CD4-positive, alpha-beta T cell treated with Interleukin-17A for 4 hours (primary cell): ENCODE measurements at places on chromosomes 3 and 15.

DNA sequence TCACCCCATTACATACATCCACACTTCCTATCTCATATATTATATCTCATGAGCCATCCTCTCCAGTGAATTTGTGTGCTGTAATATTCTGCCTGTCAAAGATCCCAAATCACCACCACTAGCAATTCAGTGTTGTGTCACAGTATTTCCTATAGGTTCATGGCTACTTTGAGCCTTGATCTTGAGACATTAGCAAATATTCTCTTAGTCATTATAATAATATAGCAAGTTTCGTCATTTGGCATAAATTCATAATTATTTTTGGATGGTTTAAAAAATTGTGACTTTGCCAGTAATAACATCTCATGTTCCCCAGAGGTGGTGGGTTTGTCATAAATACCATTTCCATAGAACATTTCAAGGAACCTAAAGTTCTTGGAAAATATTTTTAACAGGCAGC lies 47.7 kb downstream of the CMSS1 start:
- DNase-seq = no peak

- no peak for DNase-seq
These were observed 30.4 kb downstream of the COLQ start for GRCh38 chr3:15491143-15491542.

- no peak for DNase-seq
These were observed 8.9 kb downstream of the SMARCC1 start for GRCh38 chr3:47772788-47773187.

GRCh38 chr3:6354653-6355052 lies 506.3 kb upstream of the GRM7 start:
- no peak for DNase-seq

DNA sequence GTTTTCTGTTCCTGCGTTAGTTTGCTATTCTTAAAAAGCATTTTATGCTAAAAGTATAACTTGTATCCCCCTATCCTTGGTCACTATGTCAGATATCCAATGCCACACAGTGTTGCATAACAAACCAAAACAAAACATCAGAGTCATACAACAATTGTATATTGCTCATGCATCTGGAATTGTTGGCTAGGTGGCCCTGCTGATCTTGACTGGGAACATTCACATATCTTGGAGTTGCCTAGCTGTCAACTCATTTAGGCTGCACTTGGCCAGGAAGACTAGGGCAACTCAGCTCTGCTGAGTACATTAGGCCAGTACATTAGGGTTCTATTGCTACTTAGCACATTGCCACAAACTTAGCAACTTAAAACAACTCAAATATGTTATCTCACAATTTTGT lies 706.5 kb upstream of the UBE2E2 start:
- DNase-seq = no peak

- no peak for DNase-seq
These were observed 21.4 kb upstream of the PLSCR5 start for GRCh38 chr3:146626403-146627122.

DNA sequence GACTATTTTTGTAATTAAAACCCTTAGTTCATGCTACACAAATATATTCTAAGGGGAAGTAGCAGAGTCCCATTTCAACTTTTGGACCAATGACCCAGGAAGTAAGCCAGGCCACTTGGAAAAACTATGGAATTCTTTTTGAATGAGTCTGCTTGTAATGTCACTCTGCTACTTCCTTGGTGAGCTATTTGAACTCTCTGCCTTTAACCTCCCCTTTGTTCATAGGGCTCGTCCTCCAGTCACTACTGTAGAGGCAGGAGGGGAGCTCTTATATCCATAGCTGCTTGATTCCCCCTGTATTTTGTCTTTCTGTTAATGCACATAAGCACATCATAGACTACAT lies 119.6 kb downstream of the UACA start:
- no peak for DNase-seq

- no peak for DNase-seq
These were observed 145.9 kb downstream of the SATB1 start for GRCh38 chr3:18279226-18279737.

DNA sequence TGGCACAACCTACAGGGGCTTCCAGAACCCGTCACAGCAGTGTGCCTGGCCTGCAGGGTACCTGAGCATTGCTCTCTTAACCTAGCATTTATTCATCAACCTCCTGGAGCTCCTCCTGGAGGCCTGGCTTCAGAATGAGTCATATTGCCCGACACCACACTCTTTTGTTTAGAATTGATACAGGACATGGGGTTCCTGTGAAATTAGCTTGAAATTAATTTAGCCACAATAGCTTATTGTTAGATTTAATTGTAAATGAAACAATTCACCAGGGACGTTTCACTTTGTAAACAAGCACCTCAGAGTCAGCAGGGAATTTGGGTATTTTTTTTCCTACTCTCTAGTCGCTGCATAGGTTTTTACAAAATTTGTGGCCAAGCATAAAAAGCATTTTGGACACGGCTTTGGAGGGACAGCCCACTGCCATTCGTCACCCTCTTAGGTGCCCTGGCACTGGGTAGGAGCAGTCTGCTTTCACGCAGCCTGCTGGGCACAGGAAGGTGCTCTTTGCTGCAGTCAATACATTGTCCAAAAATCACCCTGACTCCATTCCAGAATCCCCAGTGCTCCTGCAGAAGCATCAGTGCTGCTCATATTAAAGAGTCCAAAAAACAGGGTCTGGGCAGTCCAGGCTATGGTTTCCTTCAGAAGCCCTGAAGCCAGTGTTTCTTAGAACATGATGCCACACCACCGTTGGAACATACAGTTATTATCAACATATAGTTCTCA lies 60.8 kb upstream of the MEF2A start:
- peak; percentile 13 for DNase-seq

DNA sequence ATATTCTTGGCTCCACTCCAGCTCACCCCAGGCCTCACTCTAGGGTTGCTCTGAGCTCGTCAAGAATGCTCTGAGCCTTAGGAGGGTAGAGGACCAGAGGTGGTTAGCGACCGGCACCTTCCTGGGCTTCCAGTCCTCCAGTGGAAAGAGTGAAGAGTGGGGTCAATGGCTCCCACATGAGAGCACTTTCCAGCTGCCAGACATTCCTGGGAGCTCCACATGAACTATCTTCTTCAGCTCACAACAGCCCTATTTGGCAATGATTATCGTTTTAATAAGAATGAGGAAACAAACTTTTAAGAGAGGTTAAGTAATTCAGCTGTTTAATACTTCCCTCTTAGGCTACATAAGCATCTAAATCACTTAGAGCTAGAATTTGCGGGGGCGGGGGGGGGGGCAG lies 139.3 kb downstream of the STT3B start:
- no peak for DNase-seq

- DNase-seq = no peak
These were observed 225.2 kb downstream of the KCNMB2 start for GRCh38 chr3:178761461-178761860.

DNA sequence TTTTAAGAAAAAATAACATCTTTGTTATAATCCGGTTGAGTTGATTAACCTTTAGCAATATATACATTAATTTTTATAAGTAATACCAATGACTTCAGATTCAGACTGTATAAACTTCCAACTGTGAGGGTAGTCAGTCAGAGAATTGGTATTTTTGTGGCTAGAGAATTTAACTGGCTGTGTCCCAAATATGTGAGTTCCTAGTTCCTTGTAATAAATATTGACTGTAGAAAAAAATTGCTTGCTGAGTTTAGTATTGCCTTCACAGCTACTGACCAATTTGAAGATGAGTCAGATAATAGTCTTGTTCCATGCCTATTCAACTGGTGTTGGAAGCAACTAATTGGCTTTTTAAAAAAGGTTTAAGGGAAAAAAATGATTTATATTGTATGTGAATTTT lies 210.8 kb downstream of the GAP43 start:
- DNase-seq = no peak

- DNase-seq = no peak
These were observed 16.7 kb upstream of the TBC1D21 start for GRCh38 chr15:73856458-73857192.

GRCh38 chr15:80885016-80885579 lies 104.5 kb downstream of the MESD start:
- DNase-seq = no peak

DNA sequence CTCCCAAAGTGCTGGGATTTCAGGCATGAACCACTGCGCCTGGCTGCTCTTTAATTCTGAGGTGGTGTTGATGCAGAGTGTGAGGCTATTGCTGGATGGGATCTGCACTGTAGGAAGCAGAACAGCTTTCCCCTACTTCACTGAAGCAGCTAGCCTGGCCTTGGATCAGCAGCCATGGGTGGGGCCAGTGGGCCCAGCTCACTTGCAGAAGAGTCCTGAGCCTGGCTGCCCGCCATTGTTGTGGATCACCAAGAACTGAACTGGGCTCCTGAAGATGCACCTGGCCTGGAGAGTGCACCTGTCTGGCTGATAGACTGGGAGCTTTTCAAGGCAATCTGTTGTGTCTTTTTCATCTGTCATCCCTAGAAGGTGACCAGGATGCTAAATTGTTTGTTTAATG lies 11.9 kb downstream of the TLNRD1 start:
- no peak for DNase-seq

DNA sequence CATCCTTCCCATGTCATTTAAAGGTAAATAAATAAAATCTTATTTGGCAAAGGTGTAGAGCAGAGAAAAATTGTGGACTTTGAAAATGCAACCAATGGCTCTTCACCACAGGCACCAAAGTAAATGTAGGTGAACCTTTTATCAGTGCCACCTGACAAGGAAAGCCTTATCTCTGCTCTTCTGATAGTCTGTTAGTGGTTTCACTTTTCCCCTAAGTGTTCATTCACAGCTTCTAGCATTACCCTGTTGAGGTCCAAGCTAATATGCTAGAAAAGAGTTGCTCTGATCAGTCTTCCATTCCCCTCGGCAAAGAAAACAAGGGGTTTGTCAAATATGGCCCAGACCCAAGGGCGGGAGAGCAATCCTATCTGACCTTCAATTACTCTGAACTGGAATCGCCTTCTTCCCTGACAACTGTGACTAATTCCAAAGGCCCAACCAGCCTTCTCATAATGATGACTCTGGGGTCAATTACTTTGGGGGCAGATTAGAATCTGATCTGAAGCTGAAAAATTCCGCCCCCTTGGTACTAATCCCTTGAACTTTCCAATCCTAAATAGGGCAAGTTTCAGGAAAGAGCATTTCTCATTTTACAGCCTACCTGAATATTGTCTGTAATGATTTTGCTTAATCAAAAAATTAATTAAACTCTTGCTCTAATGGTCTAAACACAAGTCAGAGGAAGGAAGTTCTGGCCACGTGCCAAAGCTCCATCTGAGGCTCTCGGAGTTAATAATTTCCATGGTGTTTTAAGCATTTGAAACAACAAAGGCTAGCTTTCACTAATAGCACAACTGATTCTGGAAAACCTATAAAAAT lies 52.4 kb downstream of the SETMAR start:
- DNase-seq = no peak

DNA sequence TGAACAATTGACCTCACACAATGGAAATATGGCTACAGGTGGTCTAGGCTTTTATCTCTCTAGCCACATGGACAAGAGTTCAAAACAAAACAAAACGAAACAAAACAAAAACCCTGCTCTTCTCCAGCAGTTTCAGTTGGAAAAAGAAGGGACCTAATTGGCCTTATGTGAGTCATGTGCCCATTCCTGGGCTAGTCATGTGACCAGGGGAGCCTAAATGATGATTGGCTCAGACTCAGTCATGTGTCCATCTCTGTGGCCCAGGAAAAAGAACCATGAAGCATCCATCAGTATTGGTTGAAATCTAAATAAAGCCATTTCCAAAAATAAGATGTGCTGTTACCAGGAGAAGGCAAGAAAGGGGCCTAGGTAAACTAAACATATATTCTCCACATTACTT lies 96.8 kb downstream of the ANXA2 start:
- no peak for DNase-seq

- peak; percentile 82 for DNase-seq
These were observed 26.4 kb upstream of the HERC1 start for GRCh38 chr15:63860155-63860554.

- DNase-seq = no peak
These were observed 225.9 kb downstream of the OXSM start for GRCh38 chr3:26015752-26016151.

DNA sequence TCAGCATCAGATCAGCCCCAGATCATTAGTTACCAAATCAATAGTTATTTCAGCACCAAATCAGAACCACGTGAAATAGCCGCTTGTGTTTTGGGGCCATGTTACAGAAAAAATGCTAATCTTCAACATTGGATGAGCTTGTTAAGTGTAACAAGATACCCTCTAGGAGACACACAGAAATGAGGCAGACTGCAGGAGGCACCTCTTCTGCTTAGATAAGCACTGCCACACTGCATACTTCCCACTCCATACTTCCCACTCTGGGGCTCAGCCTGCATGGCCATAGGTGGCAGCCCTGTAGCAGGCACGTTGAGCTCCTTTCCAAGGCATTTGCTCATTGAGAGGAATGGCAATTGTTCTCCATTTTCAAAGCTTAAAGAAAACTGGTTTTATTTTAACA lies 73.3 kb downstream of the CHCHD6 start:
- no peak for DNase-seq

GRCh38 chr3:101676765-101677435 lies at the start of gene ZBTB11:
Gene ZBTB11 (minus strand): TSS chr3:101677132. CDS start chr3:101676914, 218 bp downstream.
- DNase-seq = peak; percentile 100

DNA sequence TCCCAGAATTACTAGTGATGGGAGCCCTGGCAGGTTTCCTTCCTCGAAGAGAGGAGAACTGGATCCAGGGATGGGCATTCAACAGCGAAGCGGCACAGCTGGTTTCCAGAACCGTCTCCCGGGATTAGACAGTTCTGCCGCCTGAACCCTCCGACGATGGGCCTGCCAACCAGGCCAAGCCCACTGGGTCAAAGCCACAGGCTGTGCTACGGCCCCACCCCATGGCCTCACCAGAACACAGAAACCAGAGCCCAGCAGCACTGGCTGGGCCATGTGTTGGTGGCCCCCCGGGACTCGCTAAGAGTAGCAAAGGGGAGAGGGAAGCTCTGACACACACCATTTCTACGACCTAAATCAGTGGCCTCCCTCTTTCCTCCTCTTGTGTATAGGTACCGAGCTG lies 2.2 kb downstream of the C15orf62 start:
- DNase-seq = no peak

GRCh38 chr15:77107068-77107467 lies 36.2 kb upstream of the TSPAN3 start:
- no peak for DNase-seq

GRCh38 chr3:141050576-141051442 lies at the start of gene SPSB4:
Gene SPSB4 (plus strand): TSS chr3:141051347. CDS start chr3:141066105, 14,758 bp downstream.
- no peak for DNase-seq

DNA sequence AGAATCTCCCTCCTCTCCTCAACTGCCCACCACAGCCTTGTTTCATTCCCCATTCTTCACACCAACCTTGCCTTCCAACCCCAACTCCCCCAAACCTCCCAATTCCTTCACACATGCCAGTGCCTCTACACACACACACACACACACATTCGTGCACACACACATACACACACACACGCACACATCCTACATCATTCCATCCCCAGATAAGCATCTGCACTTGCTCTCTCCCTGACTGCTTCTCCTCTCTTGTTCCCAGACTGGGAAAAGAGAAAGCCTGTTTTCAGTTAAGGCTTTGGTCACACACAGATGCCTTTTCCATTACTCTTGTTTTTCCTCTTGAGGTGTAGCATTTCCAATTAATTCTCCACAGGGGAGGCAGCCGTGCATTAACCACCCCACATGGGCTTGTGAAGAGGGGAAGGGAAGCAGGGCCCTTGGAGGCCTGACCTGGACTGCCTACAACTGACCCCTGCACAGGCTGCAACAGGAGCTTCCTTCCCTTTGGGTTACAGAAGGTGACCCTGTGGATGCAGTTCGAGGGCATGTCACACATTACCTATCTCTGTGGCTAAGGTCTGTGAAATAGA lies 32.0 kb upstream of the BOC start:
- DNase-seq = no peak

GRCh38 chr3:132822266-132822665 lies 100.1 kb upstream of the NPHP3 start:
- no peak for DNase-seq
